ENCODE measurements at places on chromosomes 11 and 22.

DNA sequence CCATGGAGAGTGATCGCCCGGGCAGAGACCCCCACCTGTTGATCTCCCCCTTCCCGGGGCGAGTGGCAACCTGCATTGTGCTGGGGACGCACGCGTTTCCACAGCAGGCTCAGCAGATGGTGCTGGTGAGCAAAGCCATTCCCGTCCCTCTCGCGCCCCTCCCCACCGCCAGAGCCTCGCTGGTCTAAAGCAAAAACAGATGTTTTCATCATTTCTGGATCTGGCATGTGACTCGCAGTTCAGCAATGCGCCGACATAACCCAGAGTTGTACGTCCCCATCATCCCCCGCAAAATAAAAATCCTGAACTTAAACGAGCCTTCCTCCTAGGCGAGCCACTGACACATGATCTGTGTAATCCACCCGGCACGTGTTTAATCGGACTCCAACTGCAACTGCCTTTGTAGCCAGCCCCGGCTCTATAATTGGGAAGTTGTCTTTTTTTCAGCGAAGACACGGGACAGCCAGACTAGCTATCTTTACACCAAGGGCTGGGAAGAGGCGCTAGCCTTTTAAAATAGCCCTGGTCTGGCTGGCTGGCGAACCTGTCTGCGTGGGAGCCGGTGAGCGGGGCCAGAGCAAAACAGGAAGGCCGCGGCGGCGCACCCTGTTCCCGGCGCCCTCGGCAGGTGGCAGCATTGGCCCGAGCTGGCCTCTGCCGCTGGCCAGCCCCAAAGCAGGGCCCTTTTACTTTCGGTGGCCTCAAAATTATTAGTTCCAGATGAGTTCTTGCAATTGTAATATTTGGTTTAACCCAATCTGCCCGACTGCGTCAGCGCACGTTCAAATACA, 203.0 kb upstream of the SORL1-AS1 start:
- peak; percentile 35 for DNase-seq

- no peak for DNase-seq
These were observed 166.1 kb upstream of the API5 start for GRCh38 chr11:43145653-43146052.

GRCh38 chr11:36098853-36099375, 155.1 kb downstream of the LDLRAD3 start:
- no peak for DNase-seq

DNA sequence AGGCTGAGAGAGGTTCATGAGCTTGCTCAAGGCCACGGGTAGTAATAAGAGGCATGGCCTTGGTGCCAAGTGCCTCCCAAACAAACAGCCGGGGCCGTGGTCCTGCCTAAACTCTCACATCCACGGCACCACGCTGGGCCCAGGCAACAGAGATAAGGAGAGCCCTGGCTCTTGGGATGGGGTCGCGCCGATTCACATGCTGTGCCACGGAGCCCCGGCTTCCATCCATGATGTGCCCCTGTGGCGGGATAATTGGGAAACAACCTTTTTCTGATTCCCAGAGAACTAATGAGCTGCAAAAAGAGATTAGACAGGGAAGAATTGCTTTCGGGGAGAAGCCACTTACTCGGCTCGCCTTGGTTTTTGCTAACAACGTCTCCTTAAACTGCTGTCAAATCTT, 22.0 kb downstream of the TP53AIP1 start:
- no peak for DNase-seq

DNA sequence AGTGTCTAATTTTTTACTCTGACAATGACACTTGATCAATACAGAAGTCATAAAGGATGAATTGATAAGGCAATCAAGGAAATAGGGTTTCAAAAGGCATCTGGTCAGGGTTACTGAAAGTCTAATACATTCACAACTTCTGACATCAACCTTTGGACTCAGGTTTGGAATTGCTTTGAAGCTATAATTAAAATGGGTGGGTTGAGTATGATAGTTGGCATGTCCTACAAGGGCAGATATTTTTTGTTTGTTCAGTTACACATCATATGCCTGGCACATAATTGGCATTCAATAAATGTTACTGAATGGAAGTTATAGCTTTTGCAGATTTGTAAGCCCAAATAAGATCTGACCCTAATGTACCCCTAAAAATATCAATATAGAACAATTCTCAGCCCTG, 7.3 kb upstream of the FUT4 start:
- DNase-seq = no peak

DNA sequence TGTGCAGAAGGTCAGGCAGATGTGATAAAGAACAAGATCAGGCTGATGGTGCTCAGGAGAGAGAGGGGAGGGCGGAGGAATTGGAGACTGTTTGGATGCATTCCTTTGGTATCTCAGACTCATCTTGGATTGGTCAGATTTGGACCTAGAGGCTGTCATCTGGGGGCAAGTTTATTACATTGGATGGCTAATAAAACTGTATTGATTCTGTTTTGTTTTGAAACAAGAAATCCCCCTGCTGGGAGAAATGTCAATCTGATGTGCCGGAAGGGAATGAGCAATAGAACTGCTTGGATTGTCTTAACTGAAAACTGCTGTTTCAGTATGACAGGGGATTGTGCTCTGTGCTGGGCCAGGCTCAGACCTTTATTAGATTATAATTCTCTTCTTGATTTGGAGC, 25.5 kb upstream of the CCDC90B start:
- DNase-seq = no peak

DNA sequence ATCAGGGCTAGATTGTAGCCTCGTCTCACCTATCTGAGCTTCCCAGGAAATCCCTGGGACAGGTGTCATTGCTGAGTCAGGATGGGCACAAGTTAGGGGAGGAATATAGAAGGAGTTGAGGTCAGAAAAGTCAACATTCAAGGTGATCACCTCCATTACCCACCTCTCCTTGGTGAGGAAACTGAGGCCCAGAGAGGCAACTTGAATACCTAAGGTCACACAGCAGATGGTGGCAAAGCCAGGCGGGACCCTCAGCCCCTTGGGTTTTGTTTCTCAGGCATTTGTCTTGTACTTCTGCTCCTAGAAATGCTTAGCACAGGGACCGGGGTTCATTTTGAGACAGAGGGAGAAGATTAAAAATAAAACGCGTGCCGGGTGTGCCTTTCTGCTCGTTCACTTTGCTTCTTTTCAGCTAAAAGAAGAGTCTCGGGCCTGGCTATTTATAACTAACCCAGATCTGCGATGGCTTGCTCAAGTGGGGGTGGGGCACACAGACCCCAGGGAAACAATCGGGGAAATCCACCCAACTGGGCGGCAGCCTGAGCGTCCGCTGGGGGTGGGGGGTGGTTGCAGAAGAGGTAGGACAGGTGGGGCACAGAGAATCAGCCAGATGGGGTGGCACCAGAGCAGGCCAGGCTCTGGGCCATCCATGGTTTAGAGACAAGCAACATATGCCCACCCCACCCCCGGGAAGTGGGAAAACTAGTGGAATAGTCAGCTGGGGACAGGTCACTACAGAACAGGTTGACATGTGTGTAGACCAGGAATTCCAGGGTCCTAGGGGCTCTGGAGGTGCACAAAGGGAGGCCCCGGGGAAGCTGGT, 3.9 kb upstream of the GNAZ start:
- peak; percentile 32 for DNase-seq

- no peak for DNase-seq
These were observed 50.2 kb downstream of the AP2A2 start for GRCh38 chr11:975827-976226.

DNA sequence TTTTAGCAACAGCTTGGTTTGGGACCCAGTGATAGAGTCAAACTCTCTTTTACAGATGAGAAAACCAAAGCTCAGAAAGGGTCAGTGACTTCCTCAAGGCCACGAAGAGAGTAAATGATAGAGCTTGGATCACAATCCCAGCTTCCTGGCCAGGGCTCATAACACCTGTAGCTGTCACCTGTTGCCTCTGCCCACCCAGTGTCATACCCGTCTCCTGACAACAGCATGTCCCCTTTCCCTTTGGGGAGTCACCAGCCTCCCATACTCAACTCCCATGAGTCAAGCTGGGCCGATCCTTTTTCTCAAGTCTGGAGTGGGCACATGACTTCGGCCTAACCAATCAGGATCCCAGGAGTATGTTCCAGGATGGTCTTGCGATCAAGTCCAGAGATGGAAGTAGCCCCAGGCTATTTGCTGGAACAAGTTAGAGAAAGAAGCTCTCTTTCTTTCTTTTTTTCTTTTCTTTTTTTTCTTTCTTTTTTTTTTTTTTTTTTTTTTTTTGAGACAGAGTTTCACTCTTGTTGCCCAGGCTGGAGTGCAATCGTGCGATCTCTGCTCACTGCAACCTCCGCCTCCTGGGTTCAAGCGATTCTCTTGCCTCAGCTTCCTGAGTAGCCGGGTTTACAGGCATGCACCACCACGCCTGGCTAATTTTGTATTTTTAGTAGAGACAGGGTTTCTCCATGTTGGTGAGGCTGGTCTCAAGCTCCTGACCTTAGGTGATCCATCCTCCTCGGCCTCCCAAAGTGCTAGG, 27.8 kb upstream of the MYH9 start:
- DNase-seq = no peak

DNA sequence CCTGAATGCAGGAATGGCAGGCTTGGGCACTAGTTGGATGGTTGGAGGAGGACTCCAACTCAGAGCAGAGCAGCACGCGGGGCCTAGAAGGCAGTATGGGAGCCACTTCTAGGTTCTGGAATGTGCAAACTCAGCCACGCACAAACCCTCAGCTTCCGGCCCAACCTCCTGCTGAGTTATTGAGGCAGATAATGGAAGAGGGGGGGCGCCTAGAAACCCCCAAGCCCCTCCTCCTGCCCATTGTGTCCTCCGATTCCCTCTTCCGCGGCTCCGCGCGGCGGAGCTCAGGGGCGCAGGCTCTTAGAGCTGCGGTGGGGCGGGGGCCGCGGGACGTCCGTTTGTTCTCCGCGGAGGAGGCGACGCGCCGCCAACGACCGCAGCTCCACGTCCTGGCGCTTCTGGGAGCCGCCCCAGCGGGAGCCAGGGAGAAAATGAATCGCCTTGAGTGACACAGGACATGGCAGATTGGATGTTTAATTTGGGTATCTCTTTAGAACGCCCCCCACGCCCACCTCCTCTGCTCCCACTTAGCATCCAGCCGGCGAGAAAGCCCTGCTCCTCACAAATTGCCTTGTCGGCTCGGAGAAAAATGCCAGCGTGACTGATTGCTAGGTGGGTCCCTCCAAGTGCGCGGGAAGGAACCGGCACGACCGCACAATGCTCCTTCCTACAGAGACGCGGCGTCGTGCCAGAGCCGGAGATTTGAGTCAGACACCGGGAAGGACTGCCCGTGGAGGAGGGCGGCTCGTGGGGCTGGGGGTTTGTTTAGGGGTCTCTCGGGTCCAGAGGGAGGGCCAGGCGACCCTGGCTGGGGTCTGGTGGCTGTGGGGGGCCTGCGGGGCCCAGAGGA, 144.6 kb downstream of the NECTIN1 start:
- no peak for DNase-seq

- DNase-seq = no peak
These were observed 52.3 kb downstream of the SLC22A12 start for GRCh38 chr11:64643256-64643881.

DNA sequence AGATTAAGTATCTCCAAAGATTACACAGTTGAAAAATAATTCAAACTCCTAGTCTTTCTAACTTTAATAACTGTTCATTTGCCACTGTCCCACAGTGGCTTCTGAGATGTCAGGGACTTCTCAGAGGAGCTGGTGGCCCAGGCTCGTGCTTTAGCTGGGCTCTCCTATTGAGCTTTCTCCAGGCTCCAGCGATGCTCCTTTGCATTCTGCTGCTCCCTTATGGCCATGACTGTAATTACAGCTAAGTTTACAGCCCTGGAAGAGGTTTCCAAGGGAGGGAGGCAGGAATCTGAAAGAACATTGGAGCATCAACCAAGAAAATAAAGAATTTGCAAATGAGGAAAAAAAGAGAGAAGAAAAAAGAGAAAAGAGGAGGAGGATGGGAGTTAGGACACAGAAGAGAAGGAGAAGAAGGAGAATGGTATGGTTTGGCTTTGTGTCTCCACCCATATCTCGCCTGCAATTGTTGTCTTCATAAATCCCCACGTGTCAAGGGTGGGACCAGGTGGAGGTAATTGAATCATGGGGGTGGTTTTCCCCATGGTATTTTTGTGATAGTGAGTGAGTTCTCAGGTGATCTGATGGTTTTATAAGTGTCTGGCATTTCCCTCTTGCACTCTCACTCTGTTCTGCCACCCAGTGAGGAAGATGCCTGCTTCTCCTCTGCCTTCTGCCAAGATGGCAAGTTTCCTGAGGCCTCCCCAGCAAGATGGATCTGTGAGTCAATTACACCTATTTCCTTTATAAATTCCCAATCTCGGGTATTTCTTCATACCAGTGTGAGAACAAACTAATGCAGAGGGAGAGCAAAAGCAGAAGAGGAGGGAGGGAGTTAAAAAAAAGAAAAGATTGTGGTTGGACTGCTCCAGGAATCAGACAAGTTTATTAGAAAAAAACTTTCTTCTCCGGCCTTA, 857.0 kb downstream of the KCNA4 start:
- DNase-seq = no peak

- DNase-seq = no peak
These were observed 39.6 kb downstream of the DIXDC1 start for GRCh38 chr11:111976767-111977145.

GRCh38 chr11:33930317-33931021, 38.6 kb upstream of the LMO2 start:
- no peak for DNase-seq

GRCh38 chr11:127950162-127950561, 637.2 kb downstream of the ETS1 start:
- no peak for DNase-seq

- DNase-seq = no peak
These were observed 31.8 kb downstream of the ARHGAP1 start for GRCh38 chr11:46668480-46669085.

DNA sequence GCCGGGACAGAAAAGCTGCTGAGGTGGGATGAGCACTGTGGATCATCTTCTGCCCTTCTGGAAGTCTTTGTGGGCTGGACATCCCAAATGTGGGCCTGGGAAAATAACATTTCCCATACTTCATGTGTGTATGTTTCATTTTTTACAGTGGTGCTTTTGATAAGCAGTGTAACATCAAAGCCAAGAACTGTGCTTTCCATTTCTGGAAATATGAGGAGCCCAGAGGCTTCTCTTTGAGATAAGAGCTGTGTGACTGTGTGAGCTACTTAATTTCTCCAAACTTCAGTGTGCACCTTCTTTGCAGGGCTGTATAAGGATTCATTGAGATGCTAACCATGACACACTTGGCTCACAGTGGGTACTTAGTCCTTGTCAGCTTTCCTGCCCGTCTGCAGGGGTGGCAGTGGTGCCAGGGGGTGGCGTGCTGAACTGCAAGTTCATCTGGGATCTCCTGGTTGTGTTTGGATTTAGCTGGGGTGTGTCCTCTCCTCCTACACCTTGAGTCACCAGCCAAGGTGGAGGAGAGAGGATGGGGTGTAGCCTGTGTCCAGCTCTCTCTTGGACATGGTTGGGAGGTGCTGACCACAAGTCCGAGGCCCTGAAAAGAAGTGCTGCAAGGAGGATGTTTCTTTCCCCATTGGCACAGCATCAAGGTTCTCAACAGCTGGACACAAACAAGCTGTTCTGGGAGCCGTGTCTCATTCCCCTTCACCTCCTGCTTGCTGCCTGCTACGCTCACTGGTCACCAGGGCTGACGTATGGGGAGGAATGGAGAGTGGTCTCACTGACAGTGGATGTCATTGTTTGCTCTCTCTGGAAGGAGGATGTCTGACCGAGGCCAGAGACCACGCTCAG, 139.4 kb downstream of the TEAD1 start:
- no peak for DNase-seq

Data from CD8-positive, alpha-beta memory T cell (primary cell).